ENCODE measurements at places on chromosomes 16 and 17. TPM values are rescaled to one million over a fixed set of nuclear protein-coding genes. Genes with fewer than 3 reads are reported as not detected.

- no peak overlapping the region for H3K27ac ChIP-seq
- no peak for DNase-seq
- peaks cover 8% of the 10 kb centered on the region for H3K36me3 ChIP-seq
- H3K27me3 ChIP-seq: no peaks in the 10 kb centered on the region
- H3K4me1 ChIP-seq: no peaks in the 10 kb centered on the region
These were observed 108.7 kb downstream of the AHSP start for GRCh38 chr16:31636433-31636832.

DNA sequence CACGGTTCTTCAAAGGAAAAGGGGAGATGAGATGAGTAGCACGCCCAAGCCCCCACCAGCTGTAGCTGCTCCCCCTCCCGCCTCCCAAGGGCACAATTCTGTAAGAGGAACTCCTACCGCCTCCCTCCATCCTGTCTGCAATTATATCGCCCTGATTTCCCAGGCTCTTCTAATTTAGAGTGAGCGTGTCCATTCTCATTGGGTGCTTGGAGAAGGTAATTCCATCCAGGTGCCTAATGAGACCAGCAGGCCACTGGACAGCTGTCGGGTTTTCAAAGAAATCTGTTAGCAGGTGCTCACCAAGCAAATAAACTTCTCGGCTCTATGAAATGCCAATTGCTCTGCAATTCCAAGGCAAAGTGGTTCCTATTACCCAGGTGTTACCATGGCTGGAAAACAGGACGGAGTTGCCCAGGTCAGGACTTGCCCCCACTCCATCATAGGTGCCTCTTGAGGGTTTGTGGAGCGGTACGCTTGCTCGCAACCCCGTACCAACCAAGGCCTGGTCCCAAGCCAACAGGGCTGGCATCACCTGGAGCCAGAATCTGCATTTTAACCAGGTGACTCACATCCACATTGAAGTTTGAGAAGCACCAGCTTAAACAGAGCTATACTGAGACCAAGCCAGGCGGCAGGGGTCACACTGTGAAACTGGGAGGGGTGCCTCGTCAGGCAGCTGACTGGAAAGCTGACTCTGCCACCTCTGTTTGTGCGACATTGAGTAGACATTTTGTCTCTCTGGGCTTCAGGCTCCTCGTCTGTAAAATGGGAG lies 16.5 kb upstream of the MEAK7 start:
- no peak overlapping the region for H3K27ac ChIP-seq
- H3K27me3 ChIP-seq: no peaks in the 10 kb centered on the region
- DNase-seq: no peak
- H3K4me3 ChIP-seq: no peak overlapping the region

Gene ABI3
- 1.0 TPM for total RNA-seq

DNA sequence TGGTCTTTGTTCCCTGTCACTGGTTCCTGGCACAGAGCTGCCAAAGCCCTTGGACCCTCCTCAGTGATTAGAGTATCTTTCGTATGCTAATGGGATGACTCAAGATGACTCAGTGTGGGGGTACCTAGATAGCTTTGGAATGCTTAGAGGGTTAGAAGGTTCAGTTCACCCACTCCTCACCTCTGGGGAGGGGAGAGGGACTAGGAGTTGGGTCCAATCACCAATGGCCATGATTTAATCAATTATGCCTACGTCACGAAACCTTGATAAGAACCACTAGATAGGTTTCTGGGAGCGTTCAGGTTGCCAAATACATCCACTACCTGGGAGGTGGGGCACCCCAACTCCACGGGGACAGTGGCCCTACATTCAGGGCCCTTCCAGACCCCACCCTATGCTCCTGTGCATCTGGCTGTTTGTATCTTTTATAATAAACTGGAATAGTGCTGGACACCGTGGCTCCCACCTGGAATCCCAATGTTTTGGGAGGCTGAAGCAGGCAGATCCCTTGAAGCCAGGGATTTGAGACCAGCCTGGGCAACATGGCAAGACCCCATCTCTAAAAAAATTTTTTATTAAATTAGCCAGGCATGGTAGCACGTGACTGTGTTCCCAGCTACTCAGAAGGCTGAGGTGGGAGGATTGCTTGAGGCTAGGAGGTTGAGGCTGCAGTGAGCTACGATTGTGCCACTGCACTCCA lies 29.2 kb upstream of the LITAF start:
- no peaks in the 10 kb centered on the region for H3K36me3 ChIP-seq
- no peak for DNase-seq
- no peak overlapping the region for H3K27ac ChIP-seq
- no peaks in the 10 kb centered on the region for H3K27me3 ChIP-seq
- no peak overlapping the region for H3K4me3 ChIP-seq

Gene G6PC1
- not detected for total RNA-seq

- H3K4me1 ChIP-seq: peaks cover 20% of the 10 kb centered on the region
- H3K27me3 ChIP-seq: no peaks in the 10 kb centered on the region
- no peak overlapping the region for H3K27ac ChIP-seq
These were observed 13.7 kb downstream of the TENT4B start for GRCh38 chr16:50166511-50167500.

DNA sequence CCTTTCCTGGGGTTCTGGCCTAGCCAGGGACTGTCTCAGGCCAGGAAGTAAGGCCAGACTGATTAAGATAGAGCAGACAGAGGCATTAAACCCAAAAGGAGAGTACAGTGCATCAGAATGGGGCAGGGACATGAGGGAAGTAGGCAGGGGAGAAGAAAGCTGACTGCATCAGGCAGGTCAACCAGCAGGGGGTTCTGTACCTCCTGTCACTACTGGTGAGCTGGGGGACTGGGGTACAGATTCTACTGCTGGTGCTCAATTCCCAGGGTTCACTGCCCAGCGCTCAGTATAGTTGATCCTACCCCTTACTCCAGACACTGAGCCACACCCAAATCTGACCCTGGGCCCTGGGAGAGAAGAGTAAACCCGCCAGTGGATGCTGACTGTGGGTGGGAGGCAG lies 12.9 kb upstream of the MTMR4 start:
- H3K4me3 ChIP-seq: no peak overlapping the region
- no peak for DNase-seq
- no peak overlapping the region for H3K27ac ChIP-seq
- peaks cover 25% of the 10 kb centered on the region for H3K27me3 ChIP-seq

Gene GCGR
- not detected for total RNA-seq

DNA sequence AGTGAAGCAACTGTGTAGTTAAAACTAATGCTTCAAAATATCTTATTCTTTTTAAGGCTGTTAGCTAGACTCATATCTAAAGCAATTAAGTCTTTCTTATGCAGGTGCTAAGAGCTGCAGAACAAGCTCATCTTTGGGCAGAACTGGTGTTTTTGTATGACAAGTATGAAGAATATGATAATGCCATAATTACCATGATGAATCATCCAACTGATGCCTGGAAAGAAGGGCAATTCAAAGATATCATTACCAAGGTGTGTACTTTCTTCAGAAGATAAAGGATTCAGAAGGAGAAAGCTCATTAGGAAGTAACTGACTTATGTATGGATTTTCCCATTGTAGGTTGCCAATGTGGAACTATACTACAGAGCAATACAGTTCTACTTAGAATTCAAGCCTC lies 23.9 kb downstream of the PTRH2 start:
- H3K4me1 ChIP-seq: no peaks in the 10 kb centered on the region
- no peak for DNase-seq
- H3K27me3 ChIP-seq: no peaks in the 10 kb centered on the region
- no peak overlapping the region for H3K27ac ChIP-seq
- H3K4me3 ChIP-seq: no peak overlapping the region
- H3K36me3 ChIP-seq: peaks cover 13% of the 10 kb centered on the region

GRCh38 chr16:14148016-14148415 lies 76.9 kb downstream of the MRTFB start:
- no peaks in the 10 kb centered on the region for H3K27me3 ChIP-seq
- H3K4me1 ChIP-seq: peaks cover 3% of the 10 kb centered on the region
- no peak overlapping the region for H3K4me3 ChIP-seq
- DNase-seq: no peak

GRCh38 chr17:49951362-49952082 lies 17.5 kb upstream of the DLX4 start:
- H3K27ac ChIP-seq: no peak overlapping the region
- DNase-seq: no peak
- H3K4me1 ChIP-seq: no peaks in the 10 kb centered on the region
- H3K27me3 ChIP-seq: peaks cover 57% of the 10 kb centered on the region
- H3K4me3 ChIP-seq: no peak overlapping the region
- no peaks in the 10 kb centered on the region for H3K36me3 ChIP-seq

Gene STAC2
- 1.0 TPM for total RNA-seq

GRCh38 chr17:39664581-39665561 lies at the start of gene TCAP:
Gene TCAP, plus strand, starts transcription at chr17:39665349. Its CDS starts 11 bp downstream, at chr17:39665360.
- peaks cover 14% of the 10 kb centered on the region for H3K4me1 ChIP-seq
- H3K4me3 ChIP-seq: peak within 1 kb of the TSS; percentile 41
- no peaks in the 10 kb centered on the region for H3K36me3 ChIP-seq
- no peak for DNase-seq
- peaks cover 49% of the 10 kb centered on the region for H3K27me3 ChIP-seq

Gene COPS3
- total RNA-seq: 107 TPM

- DNase-seq: no peak
- no peak overlapping the region for H3K4me3 ChIP-seq
- peaks cover 30% of the 10 kb centered on the region for H3K4me1 ChIP-seq
- no peaks in the 10 kb centered on the region for H3K36me3 ChIP-seq
These were observed 22.7 kb upstream of the KCNJ12 start for GRCh38 chr17:21353326-21354010.

DNA sequence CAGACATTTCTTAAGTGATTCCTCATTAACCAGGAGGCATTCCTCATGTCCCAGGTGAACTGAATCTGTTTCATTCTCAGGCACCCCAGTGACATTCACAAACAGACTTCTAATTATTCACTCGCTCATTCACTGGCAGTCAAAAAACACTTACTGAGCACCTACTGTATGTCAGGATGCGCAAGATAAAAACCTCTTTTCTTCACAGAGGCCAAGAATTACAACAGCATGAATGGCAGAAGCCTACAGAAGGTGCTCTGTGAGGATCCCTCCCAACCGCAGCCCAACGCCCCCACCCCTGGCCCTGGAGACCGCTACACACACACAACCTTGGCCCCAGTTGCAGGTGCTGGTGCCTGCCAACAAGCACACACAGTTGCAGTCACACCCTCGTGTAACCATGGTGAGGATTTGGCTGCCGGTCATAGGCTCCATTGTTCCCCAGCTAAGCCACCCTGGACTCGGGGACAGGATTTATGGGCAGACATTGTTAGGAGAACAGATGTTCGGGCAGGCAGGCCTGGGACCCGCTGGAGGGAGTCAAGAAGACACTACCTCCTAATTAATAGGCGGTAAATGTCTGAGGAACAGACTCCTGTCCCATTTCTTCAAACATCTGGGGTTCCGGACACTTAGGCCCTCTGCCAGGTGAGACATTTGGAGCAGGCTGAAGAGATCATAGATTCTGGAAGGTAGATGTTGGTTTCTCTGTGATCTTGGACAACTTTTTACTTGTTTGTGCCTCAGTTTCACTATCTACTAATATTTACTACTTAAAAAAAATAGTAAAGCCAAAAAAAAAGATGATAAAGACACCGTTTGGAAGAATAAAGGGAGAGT lies 43.2 kb downstream of the CUEDC1 start:
- peaks cover 80% of the 10 kb centered on the region for H3K4me1 ChIP-seq
- no peaks in the 10 kb centered on the region for H3K36me3 ChIP-seq
- H3K27me3 ChIP-seq: no peaks in the 10 kb centered on the region
- peak overlapping the region; percentile 65 for H3K4me3 ChIP-seq
- DNase-seq: no peak

DNA sequence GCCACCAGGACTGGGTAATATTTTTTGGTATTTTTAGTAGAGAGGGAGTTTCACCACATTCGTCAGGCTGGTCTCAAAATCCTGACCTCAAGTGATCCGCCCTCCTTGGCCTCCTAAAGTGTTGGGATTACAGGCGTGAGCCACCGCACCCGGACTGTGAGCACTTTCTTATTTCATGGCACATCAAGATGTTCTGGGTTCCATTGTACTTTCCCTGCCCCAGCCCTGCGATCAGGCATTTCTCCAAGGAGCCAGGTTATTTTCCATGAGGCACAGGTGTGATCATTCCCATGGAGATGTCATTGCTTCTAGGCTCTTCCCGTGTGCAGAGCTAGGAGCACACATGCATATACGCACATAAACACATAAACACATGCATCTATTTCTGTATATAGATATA lies 2.6 kb upstream of the ANKRD40CL start:
- peaks cover 27% of the 10 kb centered on the region for H3K4me1 ChIP-seq
- no peaks in the 10 kb centered on the region for H3K36me3 ChIP-seq
- no peaks in the 10 kb centered on the region for H3K27me3 ChIP-seq
- peak overlapping the region; percentile 41 for H3K27ac ChIP-seq

Gene CNTNAP4
- 0.14 TPM for total RNA-seq

- peaks cover 50% of the 10 kb centered on the region for H3K4me1 ChIP-seq
- H3K4me3 ChIP-seq: peak overlapping the region; percentile 98
- H3K27me3 ChIP-seq: no peaks in the 10 kb centered on the region
- H3K36me3 ChIP-seq: peaks cover 2% of the 10 kb centered on the region
- H3K27ac ChIP-seq: peak overlapping the region; percentile 83
These were observed 1.1 kb downstream of the CCP110 start for GRCh38 chr16:19524616-19525384.

GRCh38 chr16:28543072-28543471 lies 4.3 kb upstream of the NUPR1 start:
- H3K27me3 ChIP-seq: peaks cover 10% of the 10 kb centered on the region
- no peak overlapping the region for H3K4me3 ChIP-seq
- DNase-seq: no peak
- no peaks in the 10 kb centered on the region for H3K36me3 ChIP-seq
- no peak overlapping the region for H3K27ac ChIP-seq

DNA sequence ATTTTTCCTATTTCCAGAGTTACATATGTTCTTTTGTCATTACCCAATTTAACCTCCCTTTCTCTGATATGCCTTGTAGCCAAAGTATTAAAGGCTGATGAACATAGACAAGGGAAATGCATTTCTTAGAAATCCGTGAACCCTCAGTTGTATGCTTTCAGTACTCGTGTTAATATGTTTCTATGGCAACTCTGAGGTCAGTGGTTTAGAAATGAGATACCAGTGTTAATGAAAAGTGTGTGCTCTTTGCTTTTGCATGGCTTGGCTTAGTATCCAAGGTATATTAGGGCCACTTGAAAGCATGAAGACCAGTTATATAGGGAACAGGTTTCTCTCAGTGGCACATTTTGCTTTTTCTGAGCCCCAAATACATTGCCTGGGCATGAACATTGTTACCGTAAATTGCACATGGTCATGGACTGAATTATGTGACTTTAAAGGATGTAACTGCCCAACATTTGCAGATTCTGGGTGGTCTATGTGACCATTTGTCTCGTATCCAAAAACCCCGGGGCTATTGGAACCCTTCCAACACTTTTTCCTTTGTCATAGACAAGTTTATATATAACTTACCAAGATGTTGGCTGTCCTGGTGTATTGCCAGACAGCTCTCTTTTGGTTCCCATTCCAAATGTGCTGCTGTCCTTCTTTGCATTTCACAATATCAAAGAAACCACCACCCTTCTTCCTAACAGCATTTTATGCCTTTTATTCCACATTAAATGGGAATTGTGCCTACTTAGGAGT lies 17.5 kb downstream of the ABHD15 start:
- H3K36me3 ChIP-seq: peaks cover 5% of the 10 kb centered on the region
- peaks cover 12% of the 10 kb centered on the region for H3K4me1 ChIP-seq
- H3K4me3 ChIP-seq: no peak overlapping the region
- no peak for DNase-seq
- H3K27ac ChIP-seq: no peak overlapping the region
- no peaks in the 10 kb centered on the region for H3K27me3 ChIP-seq

Gene ADAD2
- total RNA-seq: not detected

Gene GGA3
- total RNA-seq: 57.2 TPM

Gene PROCA1
- total RNA-seq: 11.7 TPM

Data from neural crest cell (in vitro differentiated cells).